Stimulated activated CD8-positive, alpha-beta memory T cell treated with anti-CD3 and anti-CD28 coated beads, Interleukin-4, amount 100 ng/mL, for 48 hours (primary cell): ENCODE measurements at places on chromosomes 16 and 17.

GRCh38 chr17:1490643-1491442, 1.6 kb downstream of the MYO1C start:
- DNase-seq, result peak; percentile 83

- no peak for DNase-seq
Observed at GRCh38 chr16:66525396-66526180, 24.3 kb downstream of the TK2 start.

DNA sequence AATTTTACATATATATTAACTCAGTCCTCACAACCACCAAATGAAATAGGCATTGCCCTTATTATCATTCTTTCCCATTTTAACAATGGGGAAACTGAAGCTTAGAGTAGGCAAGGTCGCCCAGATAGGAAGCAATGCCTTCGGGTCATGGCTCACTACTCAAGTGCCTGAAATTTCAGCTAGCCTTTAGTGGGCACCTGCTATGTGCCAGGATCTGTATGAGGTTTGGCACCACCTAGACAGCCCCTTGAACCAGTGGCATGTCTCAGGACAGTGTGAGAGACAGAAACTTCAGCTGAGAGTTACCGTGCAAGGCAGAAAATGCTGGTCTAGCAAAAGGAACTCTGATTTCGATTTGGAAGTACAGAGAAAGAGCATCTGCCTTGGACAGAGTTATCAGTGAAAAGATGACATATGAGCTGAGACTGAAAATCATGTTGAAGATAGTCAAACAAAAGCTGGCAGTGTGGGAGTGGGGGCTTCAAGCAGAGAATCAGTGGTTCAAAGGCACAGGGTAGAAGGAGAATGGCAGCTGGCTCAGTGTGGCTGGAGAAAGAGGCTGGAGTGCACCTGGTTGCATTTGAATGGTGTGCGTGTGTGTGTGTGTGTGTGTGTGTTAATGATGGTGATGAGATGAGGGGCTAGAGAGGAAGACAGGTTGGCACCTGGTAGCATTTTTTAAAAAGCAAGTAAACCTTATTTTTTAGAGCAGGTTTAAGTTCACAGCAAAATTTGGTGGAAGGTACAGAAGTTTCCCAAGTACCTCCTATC, 29.1 kb downstream of the CDH13 start:
- no peak for DNase-seq

DNA sequence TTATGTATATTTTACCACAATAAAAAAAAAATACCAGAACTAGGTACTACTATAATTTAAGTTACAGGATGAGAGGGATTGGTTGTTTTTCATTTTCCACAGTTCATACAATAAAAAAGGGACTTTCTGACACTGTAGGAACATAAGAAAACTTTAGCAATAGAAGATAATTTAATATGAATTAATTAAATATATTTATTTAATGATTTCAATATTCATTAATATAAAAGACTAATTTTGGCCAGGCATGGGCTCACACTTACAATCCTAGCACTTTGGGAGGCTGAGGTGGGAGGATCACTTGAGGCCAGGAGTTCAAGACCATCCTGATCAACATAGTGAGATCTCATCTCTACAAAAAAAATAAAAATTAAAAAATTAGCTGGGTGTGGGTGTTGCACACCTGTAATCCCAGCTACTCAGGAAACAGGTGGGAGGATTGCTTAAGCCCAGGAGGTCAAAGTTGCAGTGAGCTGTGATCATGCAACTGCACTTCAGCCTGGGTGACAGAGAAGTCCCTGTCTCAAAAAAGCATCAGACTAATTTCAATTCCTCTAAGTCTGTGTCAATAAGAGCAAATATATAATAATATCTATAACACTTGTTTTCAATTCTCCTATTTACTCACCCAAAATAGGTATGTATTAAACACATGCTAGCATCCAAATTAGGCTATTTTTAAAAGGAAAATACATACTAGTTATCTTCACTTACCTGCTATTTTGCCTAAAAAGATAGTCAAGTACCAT, 79.6 kb downstream of the BRIP1 start:
- DNase-seq, result no peak

DNA sequence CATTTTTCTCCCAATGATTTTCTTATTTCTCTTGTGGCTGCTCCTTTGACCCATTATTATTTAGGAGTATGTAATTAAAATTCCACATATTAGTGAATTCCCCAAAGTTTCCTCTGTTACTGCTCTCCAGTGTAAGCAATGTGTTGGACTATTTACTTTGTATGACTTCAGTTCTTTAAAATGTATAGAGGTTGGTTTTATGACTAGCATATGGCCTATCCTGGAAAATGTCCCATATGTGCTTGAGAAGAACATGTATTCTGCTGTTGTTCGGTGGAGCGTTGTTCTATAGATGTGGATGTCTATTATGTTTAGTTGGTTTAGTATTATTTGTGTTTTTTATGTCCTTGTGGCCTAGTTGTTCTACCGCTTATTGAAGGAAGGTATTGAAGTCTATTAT, 6.0 kb upstream of the NT5M start:
- no peak for DNase-seq

- DNase-seq, result no peak
Observed at GRCh38 chr16:65384441-65384840, 262.6 kb upstream of the CDH11 start.

DNA sequence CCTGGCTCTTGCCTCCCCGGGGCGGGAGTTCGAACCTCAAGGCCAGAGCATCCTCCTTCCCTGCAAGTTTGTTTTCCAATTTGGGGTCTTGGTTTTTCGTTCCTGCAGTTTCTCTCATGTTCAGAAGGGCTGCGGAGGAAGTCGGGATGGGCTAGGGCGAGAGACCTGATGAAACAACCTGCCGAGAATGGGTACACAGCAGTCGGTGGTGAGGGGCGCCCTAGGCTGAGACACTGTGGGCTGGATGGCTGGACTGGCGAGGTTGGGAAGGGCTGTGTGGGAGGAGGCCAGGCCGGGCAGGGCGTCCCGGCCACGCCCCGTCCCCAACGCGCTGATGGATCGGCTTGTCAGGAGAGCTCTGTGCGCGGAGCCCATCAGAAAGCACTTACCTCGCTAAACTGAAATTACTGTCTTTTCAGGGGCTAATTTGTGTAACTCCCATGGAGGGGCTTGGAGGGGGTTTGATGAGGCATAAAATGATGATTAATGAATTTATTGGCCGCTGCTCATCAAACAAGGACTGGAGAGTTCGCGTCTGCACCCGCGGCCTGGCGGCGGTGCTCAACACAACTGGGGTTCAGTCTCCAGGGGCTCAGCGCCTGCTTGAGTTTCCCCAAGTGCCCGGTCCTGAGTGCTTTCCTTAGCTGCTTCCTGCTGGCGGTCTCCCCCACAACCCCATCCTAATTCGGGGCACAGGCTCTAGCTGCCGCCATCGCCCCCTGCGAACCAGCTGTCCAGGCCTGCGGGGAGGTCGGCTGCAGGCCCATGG, 9.0 kb downstream of the IRX5 start:
- DNase-seq, result no peak

DNA sequence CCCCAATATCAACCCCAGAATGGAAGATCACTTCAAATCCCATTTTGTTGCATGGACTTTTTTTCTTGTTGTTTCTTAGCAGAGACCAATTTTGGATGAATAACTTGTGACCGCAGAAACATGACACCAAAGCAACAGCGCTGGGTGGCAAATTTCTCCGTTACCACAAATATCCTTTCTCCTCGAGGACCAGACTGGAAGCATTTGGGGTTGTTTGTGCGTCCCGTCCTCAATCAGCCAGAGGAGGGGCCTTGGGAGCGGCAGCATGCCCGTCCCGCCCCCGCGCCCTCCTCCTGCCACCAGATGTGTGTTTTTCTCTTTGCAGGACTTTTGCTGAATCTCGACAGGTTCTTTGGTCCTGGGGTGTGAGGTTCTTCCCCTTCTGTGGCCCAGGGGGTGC, 282.5 kb upstream of the FOXF1 start:
- no peak for DNase-seq

DNA sequence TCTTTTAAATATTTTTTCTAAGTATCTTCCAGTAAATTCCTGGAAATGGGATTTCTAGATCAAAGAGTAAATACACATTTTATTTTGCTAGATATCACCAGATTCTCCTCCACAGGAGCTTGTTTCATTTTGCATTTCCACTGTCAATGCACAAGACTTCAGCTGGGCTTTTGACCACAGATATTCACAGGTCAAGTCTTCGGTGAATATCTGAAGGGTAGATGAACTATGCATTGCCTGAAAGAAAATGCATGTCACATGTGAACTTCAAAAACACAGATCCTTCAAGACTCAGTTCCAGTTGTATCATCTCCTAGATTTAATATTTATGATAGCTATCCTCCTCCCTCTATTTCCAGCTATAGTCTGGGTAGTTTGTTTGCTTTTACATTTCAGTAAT, 963.6 kb upstream of the GOT2 start:
- no peak for DNase-seq

DNA sequence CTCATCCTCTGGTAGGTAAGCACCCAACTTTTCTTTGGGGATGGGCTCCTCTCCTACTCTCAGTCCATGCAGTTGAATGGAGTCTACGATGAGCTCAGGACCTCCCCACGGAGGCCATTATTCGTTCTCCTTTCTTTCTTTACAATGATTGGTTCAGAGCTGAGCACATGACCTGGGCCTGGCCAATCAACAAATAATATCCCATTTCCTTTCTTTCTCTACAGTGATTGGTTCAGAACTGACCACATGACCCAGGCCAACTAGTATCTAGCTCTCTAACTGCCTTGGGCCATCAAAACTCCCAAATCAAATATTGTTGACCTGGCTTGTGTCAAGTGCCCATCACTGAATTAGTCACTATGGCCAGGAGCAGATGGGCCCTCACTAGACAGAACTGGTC, 129.2 kb downstream of the USP31 start:
- DNase-seq, result no peak

DNA sequence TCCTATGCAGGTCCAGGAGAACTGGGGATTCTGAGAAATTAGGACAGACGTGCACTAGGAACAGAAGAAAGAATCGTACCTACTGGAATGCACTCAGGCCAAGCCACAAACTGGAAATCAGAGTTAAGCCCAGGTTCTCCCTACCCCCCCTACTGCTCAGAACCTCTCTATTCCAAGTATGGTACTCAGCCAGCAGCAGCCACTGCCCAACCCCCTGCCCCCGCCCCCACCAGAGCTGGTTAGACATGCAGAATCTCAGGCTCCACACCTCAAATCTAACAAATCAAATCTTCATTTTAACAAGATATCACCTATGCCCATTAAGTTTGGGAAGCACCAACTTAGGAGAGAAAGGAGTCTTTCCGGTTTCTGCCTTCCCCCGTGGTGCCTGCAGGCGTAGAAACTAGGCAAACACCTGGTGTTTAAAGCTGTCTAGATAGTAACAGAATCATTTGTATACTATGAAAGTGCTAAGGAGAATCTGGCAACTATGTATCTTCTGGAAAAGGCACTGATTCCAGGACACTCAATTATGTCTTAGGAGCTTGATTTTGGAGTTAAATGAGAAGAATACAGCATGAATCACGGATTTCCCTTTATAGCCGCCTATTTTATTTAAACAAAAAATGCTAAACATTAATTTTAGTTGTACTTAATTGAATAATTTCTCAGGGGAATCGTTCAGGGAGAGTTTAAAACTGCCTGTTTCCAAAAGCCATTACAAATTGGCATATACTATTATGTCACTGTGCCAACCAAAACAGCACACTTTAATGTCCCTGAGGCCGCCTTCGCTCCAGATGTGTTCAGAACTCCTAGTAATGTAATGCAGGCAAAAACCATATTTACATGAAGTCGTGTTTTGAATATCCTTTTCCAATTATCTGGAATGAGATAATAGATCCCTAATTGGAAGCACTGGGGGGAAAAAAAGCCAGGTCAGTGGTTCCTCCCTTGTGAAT, 166.5 kb downstream of the STX8 start:
- DNase-seq, result no peak

GRCh38 chr17:67358612-67359011, 7.8 kb downstream of the PSMD12 start:
- no peak for DNase-seq

DNA sequence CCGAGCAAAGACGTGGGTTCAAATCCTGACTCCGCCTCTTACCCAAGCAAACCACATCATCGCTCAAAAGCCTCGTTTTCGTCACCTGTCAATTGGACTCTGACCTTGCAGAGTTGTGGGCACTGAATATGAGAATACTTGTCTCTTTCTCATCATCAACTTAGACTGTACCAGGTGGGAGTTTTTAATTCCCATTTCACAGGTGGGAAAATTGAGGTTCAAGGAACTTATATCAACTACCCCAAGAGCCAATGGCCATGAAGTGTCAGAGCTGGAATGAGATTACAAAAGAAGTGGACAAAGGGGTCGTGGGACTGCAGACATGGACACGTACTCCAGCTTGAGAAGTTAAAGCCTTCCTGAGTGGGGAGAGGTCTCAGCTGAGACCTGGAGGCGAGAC, 10.8 kb downstream of the TMEM114 start:
- DNase-seq, result no peak

DNA sequence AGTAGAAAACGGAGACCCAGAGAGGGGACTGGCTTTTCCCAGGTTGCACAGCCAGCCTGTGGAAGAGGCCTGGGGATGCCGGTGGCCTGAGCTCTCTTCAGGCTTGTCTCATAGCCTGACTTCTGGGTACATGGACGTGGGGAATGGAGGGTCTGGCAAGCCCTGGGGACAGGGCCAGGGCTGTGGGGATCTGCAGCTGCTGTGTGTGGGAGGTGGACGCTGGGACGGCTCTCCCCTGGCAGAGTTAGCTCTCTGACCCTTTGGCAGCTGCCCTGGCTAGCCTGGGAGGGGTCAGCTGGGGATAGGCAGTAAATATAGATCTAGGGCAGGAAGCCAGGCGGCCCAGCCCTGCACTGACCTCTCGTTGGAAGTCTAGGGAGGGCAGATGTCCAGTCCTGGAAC, 20.5 kb downstream of the SLC4A1 start:
- DNase-seq, result no peak
